ENCODE measurements at places on chromosomes 7 and 10.

GRCh38 chr10:97416565-97416964, 9.4 kb upstream of the PGAM1 start:
- DNase-seq = no peak

DNA sequence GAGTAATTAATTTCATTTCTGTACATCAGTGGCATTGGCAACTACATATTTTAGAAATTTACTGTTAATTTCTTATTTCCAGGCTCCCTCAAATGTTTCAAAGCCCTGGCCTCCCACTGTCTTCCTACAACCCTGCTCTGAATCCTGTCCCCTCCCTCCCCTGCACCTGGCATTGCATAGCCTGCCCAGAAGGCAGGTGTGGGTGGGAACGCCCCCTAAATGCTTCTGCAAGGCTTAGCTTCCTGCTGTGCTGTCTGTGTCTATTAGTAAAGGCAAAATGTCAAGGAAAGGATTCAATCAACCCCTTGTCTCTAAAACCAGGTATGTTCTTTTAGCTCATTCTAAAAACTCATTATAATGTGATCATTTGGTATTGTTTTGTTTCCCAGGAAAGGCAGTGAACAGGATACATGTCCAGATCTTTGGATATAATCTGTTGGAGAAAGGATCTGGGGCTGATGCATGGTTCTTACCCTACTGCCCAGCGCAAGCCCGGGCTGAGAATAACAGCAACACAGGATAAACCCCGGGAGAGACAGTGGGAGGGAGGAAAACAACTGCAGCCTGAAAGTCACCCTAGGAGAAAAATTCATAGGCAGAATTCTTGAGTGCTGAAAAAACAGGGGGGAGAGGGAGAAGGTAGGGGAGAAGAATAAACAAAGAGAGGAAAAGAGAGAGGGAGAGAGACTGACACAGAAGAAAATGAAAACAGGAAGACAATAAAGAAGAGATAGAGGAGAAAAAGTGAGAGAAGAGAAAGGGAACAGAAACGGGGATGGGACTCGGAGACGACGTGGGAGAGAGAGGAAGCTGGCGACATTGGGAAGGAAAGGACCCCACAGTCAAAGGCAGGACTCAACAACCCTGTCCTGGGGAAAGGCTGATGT, 589 bp downstream of the ZNF488 start:
- DNase-seq = no peak

DNA sequence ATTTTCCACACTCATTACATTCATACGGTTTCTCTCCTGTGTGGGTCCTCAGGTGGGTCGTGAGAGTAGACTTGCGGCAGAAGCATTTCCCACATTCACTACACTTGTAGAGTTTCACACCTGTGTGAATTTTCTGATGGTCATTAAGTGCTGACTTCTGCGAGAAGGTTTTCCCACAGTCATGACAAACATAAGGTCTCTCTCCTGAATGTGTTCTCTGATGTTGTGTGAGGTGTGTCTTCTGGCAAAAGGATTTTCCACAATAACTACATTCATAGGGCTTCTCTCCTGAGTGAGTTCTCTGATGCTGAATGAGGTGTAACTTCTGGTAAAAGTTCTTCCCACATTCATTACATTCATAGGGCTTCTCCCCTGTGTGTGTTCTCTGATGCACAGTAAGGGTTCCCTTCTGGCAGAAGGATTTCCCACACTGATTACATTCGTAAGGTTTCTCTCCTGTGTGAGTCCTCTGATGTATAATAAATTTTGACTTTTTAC, 15.1 kb downstream of the ZNF12 start:
- DNase-seq = no peak

GRCh38 chr10:115572740-115573455, 479.7 kb downstream of the ATRNL1 start:
- no peak for DNase-seq

- DNase-seq = peak; percentile 46
These were observed 51.2 kb upstream of the LAMB4 start for GRCh38 chr7:108181073-108181985.

DNA sequence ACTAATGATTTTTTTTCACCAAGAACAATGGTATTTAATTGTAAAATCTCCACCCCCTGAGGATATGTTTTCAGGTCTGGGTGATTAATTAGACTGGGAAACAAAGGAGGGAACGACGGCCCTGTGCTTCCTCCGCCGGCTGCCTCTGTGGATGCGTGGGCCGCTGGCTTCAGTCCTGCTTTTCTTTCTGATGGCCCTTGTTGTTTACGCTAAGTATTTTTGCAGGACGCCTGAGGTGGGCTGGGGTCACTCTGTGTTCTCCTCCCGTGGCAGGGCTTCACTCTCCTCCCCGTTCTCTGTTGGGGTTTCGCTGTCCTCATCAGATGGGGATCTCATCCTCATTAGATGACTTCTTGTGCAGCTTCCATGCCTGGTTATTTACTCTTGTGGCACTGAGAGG, 5.2 kb upstream of the ACBD5 start:
- DNase-seq = no peak

DNA sequence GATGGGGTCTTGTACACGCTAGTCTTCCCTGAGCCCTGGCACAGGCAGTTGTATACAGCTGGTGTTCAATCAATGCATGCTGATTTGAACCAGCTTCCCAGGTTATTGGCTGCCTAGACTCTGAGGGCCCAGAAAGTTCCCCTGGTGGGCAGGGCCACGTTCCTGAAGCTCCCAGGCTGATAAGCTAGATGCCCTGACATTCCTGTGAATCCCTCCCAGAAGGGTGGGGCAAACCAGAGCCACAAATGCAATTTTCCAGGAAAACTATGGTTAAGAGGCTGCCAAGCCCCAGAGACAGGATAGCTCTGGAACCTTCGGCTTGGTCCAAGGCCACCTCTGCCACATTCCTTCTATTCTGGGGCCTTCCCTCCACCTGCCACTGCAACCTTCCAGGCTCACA, 78.2 kb downstream of the FAM53B start:
- DNase-seq = no peak

GRCh38 chr10:126496771-126497545, 108.7 kb upstream of the ADAM12 start:
- DNase-seq = no peak

- DNase-seq = no peak
These were observed 105.7 kb downstream of the NEURL1 start for GRCh38 chr10:103599211-103599610.

GRCh38 chr10:80684259-80684658, 146.6 kb downstream of the SH2D4B start:
- DNase-seq = no peak

DNA sequence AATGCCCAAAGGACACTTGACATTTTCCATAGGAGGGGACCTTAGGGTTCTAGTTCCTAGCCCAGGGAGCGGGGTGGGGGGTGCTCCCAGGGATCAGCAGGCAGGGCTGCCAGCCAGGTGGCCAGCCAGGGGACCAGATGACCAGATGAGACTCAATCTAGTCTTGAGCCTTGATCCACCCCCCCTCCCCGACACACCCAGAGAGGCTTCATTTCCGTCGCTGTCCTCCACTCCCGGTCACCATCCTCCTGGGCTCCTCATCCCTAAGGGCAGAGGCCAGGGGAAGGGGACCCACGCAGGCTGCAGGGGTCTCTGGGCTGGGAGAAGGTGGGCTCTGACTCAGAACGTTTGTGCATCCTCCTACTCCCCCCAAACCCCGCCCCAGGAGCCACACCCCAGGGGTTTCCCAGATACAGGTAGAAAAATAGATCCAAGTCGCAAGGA, 1.0 kb downstream of the STX1A start:
- DNase-seq = no peak

DNA sequence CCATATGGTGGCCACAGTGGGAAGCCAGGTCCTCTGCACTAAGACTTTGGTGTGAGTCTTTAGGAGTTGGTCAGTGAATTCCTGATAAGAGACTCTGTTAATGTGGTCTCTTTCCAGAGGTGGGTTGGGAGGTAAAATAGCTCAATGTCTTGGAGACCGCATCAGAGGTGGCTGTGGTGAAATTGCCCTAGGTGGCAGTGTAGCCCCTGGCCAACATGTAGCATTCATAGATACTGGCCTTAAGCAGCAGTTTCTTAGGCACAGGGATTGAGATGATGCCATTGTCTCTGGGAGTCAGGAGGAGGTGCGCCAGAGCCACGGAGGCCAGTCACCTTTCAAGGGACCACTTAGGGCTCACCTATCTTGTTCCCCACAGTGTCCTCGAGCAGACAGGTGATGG, 202.8 kb downstream of the CREB5 start:
- no peak for DNase-seq

DNA sequence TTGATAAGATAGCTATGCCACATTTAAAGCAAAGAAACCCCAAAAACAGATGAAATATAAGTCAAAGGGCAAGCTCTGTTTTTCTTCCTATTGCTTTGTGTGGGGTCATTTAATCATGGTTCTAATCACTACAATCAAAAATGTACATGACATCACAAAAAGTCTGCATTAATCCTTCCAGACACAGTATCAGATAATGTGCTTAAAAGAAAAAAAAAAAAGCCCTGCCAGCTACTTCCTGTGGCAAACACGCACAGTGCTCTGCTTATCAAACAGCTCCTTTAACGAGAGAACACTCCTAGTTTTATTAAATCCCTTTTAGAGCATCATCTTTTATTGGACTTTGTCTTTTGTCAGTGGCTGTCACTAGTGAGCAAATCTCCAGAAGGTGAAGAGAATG, 1005.8 kb downstream of the GATA3 start:
- DNase-seq = no peak

- DNase-seq = no peak
These were observed 39.8 kb upstream of the CDK13 start for GRCh38 chr7:39910108-39910869.

DNA sequence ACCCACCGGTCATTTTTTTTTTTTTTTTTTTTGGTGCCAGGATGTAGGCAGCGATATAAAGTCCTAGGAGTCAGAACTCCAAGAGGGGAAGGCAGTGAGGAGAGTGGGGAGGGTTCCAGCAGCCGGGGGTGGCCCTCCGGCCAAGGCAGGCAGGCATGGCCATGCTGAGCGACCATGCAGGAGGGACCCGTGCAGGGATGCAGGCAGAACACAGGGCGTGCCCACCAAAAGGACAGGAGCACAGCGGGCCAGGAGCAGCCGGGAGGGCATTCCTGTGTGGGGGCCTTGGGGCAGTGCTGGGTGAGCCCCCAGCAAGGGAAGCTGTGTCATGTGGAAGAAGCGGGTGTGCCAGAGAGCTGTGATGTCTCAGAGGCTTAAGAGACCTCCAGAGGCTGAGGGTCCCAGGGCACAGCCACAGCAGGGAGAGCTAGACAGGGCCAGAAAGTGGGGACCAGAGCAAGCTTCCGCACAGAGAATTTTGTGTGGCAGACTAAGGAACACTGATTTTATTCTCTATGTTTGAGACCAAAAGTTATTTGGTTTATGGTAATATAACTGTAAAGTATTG, 5.7 kb downstream of the ZFAND2A start:
- DNase-seq = no peak

DNA sequence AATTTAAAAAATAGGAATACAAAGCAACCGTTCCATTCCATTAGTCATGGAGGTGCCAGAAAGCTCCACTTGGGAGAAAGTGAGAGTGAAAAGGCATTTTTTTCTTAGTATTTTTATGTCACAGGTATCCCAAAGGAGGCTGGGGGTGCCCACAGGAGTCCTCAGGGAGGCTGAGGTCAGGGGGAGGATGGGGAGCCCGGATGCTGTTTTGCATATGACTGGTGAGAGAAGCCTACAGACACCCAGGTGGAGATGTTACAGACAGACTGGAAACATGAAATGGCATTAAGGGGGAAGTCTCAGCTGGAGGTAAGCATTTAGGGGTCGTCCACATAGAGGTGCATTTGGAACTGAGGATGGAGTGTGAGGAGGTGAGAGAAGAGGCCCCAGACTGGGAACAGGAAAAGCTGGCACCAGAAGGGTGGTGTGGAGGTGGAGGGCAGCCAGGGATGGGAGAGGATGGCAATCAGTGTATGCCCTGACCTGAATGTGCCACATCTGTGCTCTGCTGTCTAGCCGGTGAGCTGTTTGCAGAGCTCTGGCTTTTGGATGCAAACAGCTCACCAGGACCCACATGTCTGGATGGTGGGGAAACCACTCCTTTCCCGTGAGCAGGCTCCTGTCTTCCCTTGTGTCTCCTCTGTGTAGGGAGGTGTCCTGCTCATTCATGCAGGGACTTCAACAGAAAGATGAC, 101.1 kb downstream of the RAMP3 start:
- no peak for DNase-seq

- no peak for DNase-seq
These were observed 2.2 kb upstream of the TMEM196 start for GRCh38 chr7:19775578-19775977.

- no peak for DNase-seq
These were observed 23.0 kb downstream of the DENND11 start for GRCh38 chr7:141679014-141679413.

- no peak for DNase-seq
These were observed 348.6 kb downstream of the AUTS2 start for GRCh38 chr7:69946901-69947300.

DNA sequence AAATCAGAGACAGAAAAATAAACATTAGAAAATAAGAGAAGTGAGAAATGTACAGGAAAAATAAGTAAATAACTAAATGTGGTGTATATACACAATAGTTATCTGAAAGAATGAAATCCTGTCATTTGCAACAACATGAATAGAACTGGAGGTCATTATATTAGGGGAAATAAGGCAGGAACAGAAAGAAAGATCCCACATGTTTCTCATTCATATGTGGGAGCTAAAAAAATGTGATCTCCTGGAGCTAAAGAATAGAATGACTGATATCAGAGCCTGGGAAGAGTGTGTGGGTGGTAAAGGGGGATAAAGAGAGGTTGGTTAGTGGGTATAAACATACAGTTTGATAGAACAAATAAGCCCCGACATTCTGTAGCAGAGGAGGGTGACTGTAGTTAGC, 27.3 kb downstream of the PLXDC2 start:
- no peak for DNase-seq

GRCh38 chr7:28447071-28447470, 34.8 kb downstream of the CREB5 start:
- no peak for DNase-seq

DNA sequence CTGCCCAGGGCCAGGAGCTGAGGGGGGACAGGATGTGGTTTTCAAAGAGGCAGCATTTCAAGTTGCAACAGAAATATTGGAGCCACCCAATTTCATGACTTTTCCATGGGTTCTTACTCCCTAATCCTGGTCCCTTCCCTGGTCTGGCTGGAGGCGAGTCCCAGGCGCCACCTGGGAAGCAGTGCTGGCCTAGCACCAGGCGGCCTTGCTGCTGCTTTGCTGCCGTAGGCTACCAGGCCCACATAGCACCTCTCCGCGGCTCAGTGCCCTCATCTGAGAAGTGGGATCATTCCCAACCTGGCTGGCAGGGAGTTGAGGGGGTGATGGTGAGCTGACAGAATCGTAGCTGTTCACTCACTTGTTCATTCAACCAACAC, 33.7 kb downstream of the ZMIZ1 start:
- no peak for DNase-seq

GRCh38 chr7:98988641-98989040, 110.3 kb downstream of the TRRAP start:
- DNase-seq = no peak

GRCh38 chr10:71081229-71081560, 131.2 kb upstream of the UNC5B start:
- DNase-seq = no peak

DNA sequence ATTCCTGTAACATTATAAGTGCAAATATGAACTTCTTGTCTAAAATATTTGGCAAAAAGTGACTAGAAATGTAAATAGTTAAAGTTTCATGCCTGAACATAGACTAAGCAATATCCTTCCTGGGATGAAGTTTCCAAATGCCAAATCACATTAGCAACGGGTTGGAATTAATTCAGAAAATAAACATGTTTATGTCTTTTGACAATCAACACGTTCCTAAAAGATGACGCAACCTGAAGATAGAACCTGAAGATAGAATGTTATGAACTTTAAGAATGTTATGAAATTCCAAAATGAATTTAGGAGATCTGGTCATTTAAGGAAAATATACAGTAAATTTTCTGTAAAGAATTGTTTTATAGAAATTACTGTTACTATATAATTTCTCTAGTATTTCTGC, 9.2 kb downstream of the LAMB4 start:
- no peak for DNase-seq
